Stimulated activated CD4-positive, alpha-beta T cell treated with anti-CD3 and anti-CD28 coated beads, Interleukin-1b, Interleukin-23, amount 100 ng/mL, for 1 hour (primary cell): ENCODE measurements at places on chromosomes 1 and 21.

DNA sequence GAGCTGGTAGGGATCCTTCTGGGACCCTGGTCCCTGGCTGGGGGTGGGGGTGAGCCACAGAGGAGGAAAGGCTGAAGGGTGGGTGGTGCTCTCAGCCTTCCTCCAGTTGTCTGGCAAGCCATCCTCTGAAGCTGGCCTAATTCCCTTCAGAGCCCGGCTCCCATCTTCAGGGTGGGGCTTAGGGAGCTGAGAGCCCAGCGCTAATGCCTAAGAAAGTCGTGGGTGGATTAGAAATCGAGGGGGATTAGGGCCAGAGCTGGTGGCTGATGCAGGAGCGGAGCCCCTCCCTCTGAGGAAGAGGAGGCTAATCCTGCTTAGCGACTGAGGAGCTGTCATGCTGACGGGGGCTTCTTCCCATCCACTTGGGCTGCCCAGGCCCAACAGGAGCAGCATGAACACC is 30.8 kb upstream of the DMBX1 start:
- no peak for DNase-seq

DNA sequence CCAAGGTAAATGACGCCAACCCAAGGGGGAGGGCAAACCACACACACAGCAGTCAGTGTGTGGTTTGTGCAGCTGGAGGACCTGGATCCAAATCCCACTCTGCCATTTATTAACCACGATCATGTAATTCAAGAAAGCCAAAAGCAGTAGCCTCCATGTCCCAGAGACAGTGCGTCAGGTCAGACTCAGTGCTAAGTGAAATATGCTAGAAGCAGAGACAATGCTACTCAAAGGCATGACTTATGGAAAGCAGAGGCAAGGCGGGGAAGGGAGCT is 13.6 kb downstream of the TTC39A start:
- DNase-seq = no peak

- no peak for DNase-seq
Observed at GRCh38 chr1:221264848-221265247, 385.6 kb downstream of the HLX start.

DNA sequence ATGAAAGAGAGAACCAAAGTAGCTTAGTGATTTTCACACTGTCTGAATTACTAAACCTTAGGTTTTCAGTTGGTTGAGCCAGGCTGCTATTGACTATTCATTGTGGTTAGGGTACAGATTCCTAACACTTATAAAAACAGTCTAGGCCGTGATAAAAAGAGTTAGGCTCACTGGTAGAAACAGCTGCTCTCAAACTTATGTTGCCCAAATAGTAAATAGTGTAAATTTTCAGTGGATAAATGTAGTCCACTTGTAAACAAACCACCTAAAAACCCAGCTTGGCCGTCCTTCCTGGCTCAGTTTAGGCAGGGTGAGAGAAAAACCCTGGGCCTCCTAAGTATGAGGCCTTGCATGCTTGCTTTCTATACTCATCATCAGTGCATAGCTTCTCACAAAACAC is 34.9 kb downstream of the ARID1A start:
- DNase-seq = no peak

DNA sequence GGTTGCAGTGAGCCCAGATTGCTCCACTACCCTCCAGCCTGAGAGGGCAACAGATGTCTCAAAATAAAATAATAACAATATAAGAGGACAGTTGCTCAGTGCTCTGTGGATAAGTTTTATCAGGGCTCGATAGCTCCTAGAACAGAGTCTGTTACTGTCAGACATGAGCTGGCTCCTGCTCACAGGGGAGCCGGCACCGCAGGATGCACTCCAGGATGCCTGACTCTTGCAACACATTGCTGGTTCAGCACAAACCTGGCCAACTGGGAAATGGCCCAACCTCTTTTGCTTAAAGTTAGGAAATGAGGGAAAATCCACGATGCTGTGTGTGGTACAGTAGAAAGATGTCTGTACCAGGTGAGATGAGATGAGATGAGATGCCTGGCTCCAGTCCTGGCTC is 5.8 kb upstream of the CTSE start:
- no peak for DNase-seq

GRCh38 chr1:22808676-22809483 is 98.2 kb downstream of the EPHB2 start:
- no peak for DNase-seq

GRCh38 chr1:106907795-106908194 is 148.7 kb upstream of the PRMT6 start:
- DNase-seq = no peak

DNA sequence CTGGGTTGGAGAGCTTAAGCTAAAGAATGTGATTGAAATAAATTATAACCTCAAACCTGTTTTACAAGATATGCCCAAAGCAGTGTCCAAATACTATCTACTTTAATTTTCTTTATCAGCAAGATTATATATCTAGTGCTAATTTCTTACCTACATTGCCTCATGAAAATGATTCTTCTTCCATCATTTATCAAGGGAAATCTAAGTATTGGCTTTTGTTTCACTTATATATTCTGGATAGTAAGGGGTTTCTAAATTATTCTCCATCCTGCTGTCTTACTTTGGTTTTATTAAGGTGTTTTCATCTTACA is 81.2 kb downstream of the PHTF1 start:
- no peak for DNase-seq

DNA sequence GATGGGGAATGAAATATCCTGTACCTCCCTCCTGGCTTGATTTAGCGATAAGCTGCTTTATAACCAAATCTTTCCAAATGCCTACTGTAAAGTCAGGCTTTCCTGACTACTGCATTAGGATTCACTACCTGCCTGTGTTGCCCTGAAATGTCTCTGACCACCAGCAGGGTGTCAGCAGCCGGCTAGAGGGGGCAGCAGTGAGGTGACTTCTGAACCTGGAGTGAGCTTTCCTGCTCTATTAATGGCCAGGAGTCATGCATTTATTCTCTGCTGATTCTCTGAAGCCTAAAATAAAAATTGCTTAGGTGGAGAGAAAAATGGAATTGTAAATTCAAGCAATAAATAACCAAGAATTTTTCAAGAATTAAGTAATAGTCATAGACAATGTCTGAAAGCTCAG is 2.5 kb downstream of the BACE2 start:
- DNase-seq = no peak

- no peak for DNase-seq
Observed at GRCh38 chr1:186904361-186904760, 75.6 kb downstream of the PLA2G4A start.

GRCh38 chr21:32144851-32145250 is 134.0 kb downstream of the MIS18A start:
- DNase-seq = no peak

GRCh38 chr1:33661811-33662454 is 189.5 kb downstream of the ZSCAN20 start:
- no peak for DNase-seq

DNA sequence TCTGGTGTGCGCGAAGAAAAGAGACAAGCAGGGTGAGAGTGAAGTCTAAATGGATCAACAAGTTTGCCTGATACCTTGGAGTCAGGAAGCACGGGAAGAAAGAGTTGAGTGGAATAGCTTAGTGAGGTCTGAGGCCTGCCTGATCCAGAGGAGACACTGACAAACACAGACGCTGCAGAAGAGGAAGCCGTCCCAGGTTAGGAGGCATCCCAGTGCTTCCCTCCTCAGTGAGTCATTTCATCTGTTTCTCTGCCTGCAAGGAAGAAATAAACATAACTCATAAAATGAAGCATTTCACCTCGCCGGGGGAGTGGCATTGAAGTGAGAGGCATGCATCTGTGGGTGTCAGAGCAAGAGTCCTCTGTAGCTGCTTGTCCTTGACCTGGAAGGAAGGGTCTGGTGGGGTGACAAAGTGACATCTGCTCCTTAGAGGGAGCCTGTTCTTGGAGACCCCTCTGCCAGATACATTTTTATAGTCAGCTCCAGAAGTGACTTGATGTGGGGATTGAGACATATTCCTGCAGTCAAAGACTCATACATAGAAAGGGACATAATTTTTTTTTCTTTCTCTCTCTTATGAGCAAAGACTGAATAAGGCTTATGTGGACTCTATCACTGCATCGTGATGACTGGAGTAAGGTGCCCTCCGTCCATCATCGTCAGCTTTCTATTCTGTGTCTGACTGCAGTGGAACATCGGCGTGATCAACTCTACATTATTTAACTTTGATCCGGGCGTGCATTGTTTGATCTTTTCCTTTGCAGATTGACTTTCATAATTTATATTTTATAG is 256.7 kb downstream of the KIF26B start:
- DNase-seq = no peak

DNA sequence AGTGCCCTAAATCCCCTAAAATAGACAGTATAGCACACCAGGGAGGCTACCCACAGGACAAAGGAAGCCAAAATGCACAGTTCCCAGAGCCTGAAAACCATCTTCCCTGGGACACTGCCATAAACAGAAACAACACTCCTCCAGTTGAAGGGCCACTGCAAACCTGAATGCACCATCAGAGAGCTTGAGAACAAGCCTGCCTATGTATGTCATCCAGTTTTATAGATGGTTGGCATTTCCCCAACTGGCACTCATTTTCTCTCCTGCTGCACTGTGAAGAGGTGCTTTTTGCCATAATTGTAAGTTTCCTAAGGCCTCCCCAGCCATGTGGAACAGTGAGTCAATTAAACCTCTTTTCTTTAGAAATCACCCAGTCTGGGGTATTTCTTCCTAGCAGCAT is 169.0 kb downstream of the AGBL4 start:
- no peak for DNase-seq

GRCh38 chr1:92117526-92117925 is 37.4 kb downstream of the BTBD8 start:
- no peak for DNase-seq

DNA sequence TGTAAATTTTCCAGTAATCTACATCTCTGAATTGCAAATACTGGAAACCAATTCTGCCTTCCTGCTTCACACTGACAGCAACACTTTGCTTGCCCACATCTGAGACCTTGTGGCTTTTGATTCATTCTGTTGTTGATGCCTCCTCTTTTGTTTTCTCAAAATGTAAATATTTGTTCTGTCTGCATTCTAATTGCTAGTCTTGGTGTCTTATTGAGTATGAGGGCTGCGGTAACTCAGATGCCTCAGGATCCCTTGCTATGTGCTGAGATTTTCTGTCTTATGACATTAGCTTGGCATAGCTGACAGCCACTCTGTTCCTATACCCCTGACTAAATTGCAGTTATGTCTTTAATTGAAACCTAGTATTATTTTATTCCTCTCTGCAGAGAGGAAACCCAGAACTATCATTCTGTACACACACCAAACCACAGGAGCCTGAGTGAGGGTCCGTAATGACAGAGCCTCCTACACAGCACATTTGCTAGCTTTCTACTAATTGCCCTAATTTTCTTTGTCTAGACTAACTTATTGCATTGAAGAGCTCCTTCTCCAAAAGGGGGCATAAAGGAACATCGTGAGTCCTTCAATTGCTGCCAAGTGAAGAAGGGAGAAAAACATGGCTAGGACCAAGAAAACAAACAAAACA is 72.1 kb downstream of the GREM2 start:
- no peak for DNase-seq

GRCh38 chr1:208201229-208201628 is 43.0 kb downstream of the PLXNA2 start:
- DNase-seq = no peak

DNA sequence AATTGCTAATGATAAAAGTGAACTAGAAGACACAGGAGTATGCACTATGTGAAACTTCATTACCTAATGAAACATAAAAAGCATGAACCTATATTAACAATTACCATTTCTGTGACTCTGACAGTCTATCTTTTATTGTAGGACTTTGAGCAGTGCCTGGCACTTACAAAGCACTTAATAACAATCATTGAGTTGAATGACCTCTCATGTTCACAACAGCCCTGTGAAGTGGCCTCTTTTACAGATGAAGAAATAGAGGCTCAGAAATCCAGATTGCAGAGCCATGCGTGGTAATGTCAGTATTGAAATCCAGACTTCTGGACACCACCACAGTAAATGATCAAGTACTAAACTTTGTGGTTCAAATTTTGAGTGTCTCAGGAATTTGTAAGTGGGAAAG is 326.4 kb downstream of the NTNG1 start:
- no peak for DNase-seq

DNA sequence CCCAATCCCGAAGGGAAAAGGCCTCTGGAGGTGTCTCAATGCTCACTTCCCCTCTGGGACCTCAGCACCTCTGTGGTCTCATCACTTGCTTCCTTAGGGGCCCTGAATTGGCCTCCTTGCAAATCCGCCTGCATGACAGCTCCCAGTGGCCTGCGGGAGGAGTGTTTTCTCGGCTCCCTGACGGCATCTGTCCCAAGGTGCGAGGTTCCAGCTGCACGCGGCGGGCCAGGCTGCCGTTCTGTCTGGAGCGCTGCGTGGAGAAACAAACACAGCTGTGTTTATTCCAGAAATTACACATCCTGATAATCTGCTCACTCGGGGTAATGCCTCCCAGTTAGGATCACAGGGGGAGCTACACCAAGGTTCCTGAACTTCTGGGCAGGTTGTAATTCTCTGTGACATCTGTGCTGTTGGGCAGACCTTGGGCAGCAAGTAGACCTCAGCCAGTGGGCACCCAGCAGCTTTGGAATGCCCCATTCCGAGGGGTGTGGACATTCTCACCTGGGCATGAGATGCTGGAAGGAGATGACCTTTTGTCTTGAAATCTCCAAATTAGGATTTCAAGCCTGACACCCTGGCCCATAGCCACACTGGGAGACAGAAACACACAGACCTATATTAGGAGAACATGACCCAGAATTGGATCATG is 18.2 kb downstream of the EPHB2 start:
- no peak for DNase-seq

DNA sequence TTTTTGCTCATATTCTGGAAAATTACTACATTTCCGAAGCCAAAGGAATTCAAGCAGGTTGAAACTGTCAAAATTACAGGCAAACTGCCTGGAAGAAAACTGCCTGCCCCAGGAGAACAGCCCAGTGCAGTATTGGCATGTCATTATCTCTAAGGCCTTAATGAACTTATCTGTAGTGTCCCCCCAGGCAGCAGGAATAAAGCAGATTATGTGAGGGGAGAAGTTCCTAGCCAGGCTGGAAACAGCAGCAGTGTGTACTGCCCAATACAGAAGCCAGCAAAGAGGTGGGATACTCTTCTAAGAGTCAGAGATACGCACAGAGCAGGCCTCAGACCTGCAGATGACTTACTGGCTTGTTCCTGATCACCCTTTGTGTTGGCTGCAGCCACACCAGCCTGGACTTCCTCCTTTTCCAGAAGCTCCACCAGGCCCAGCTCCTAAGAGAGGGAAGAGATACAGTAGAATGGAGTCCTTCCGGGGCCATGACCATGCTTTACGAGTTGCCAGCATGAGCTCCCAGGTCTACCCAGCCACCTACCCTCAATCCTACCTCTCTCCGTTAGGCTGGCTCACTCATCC is 11.7 kb downstream of the IQGAP3 start:
- DNase-seq = no peak

DNA sequence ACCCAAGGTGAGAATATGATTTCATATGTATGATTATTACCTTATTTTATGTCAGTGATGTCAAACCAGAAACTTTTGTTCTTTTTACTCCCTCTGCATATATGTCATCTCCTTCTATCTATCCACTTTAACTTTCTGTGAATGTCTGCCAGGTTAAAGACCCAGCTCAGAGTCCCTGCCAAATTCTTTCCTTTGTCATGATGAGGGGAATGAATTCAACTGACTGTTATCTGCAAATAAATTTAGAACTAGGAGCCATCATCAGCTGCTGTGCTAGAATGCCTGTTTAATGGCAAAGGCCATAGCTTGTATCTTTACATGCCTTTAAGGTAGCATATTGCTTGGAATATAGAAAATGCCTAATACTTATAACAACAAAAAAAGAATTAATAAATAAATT is 815.6 kb upstream of the NEGR1 start:
- no peak for DNase-seq
